ENCODE measurements at places on chromosomes 11 and 22. TPM values are rescaled to one million over a fixed set of nuclear protein-coding genes. Genes with fewer than 3 reads are reported as not detected.

Gene LDHAL6A
- total RNA-seq = not detected

DNA sequence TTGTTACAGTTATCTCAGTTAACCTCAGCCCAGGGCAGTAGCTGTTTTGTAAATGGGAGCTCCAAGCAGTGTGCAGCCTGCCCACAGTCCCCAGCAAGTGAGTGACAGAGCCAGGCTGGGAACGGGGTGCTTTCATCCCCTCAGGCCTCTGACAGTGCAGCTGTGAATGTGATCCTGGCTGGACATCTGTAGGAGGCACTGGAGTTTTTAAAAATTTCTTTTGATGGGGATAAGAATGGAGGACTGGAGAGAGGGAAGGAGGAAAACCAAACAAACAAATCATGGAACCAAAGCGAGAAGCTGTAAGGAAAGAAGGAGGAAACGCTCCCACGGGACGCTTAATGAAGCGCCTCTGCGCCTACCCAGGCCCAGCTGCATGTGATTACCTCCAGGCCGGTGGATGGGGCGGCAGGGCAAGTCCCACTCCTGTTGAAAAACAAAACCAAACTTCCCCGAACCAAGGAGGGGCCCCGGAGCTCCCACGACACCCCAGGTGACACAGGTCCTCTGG, 40.6 kb downstream of the SCUBE1 start:
- DNase-seq = no peak

Gene HSCB
- 11.1 TPM for total RNA-seq

Gene IL10RA
- 6.0 TPM for total RNA-seq

Gene GSTT2
- total RNA-seq = 0.42 TPM

Gene NXPE1
- total RNA-seq = not detected

Gene RAB3IL1
- 11.1 TPM for total RNA-seq

GRCh38 chr11:86214710-86215109, 29.8 kb upstream of the EED start:
- no peak for DNase-seq

Gene DEFB131B
- not detected for total RNA-seq
